ENCODE measurements at places on chromosomes 11 and 22.
A peak's percentile ranks its signal among the peaks of the same experiment; 100 is the strongest.

GRCh38 chr11:91730057-91730456, 494.6 kb upstream of the FAT3 start:
- peak; percentile 60 for DNase-seq

DNA sequence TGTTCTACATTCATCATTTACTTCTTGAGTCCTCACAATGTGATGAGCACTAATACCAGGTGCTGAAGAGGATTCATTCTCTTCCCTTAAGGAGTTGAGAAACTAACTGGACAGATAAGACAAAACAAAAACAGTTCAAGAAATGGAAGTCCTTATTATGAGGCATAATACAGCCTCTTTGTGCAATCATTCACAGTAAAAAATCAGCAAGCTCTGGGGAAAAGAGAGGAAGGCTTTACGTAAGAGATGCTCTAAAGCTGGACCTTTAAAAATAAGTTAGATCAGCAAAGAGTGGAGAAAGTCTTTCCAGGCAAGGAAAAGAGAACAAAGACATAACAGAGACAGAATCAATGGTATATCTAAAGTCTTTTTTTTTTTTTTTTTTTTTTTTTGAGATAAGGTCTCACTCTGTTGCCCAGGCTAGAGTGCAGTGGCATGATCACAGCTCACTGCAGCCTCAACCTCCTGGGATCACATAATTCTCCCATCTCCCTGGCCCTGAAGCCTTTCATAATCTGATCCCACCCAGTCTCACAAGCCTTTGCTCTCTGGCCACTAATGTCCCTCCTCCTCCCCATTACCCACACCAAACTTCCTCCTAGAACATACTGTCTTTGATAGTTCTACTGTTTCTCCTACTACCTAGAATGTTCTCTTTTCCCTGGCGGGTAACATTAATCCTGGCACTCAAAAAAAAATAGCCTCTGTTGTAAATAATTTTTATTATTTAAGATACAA, 40.9 kb downstream of the MRTFA start:
- DNase-seq: no peak

GRCh38 chr11:111601636-111601978, 642 bp upstream of the SIK2 start:
- DNase-seq: no peak

DNA sequence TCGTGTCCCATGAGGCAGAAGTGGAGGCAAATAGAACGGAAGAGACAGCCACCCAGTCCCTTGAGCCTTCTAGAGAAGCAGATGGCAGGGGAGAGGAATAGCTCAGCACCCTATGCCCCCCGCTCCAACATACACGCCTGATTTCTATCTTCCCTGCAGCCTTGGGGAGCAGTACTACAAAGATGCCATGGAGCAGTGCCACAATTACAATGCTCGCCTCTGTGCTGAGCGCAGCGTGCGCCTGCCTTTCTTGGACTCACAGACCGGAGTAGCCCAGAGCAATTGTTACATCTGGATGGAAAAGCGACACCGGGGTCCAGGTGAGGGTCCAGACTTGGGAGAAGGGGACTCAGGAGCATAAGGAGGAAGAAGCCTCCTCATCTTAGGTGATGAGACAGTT, 6.6 kb downstream of the DPF2 start:
- DNase-seq: no peak

DNA sequence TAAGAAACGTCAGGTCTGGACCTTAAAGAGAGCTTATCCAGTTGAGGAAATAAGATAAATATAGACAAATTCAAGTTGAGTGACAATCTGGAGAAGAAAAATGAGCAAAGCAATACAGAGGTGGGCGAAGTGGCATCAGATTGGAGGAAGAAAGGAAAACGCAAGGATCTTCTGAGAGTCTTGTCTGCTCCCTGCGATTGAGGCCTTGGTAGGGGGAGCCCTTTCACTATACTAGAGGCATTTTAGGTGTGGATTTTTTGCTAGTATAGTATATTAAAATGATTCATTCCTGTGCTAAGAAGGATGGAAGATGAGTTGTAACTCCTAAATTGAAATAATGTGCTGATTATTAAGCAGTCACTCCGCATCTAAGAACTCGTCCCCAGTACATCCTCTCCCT, 8.1 kb downstream of the NUP50 start:
- DNase-seq: no peak

DNA sequence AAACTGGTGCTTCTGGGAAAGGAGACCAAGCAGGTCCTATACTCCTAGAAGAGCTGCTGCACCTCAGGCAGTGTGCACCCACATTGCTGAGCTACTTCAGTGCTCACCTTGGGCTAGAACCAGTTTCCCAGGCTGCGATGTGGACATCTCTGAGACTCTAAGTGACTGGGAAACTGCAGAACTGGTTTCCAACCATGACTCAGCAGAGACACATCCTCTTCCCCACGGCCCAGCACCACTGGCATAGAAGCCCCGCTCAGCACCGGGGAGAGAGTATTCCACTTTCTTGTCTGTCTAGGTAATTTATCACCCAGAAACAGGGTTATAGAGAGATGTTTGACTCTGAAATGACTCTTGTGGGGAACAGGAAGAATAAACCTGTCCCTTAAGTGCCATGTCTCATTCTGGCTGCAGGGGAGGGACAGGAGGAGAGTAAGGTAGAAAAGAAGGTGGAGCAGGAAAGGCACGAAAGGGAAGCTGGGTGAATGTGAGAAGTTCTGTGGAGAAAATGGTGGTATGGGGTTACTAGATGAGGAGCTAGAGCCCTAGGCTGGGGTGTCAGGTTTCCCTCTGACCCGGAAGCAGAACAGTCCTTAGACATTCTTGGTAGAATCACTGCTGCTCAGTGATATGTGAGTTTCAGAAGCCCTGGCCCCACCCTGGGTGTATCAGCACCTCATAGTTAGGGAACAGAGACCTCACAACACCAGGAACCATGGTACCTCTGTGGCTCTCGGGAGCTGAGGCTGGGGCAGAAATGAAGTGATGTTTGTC, 340.4 kb upstream of the NCAM1 start:
- DNase-seq: no peak

DNA sequence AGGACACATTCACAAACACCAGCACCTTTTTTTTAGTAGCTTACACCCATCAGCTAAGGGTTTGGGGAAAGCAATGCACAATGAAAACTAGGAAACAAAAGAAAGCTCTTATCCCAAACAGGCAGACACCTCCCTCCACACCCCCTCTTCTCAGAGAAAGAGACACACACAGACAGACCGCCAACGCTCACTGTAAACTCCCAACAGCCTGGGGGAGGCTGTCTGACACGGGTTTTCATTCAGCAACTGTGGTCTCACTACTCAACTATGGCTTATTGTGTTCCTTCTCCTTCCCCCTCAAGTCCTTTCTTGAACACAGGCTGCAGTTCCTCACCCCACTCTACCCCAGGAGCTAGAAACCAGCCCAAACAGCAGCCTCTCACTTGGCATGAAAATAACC, 123.4 kb downstream of the C11orf58 start:
- DNase-seq: no peak

DNA sequence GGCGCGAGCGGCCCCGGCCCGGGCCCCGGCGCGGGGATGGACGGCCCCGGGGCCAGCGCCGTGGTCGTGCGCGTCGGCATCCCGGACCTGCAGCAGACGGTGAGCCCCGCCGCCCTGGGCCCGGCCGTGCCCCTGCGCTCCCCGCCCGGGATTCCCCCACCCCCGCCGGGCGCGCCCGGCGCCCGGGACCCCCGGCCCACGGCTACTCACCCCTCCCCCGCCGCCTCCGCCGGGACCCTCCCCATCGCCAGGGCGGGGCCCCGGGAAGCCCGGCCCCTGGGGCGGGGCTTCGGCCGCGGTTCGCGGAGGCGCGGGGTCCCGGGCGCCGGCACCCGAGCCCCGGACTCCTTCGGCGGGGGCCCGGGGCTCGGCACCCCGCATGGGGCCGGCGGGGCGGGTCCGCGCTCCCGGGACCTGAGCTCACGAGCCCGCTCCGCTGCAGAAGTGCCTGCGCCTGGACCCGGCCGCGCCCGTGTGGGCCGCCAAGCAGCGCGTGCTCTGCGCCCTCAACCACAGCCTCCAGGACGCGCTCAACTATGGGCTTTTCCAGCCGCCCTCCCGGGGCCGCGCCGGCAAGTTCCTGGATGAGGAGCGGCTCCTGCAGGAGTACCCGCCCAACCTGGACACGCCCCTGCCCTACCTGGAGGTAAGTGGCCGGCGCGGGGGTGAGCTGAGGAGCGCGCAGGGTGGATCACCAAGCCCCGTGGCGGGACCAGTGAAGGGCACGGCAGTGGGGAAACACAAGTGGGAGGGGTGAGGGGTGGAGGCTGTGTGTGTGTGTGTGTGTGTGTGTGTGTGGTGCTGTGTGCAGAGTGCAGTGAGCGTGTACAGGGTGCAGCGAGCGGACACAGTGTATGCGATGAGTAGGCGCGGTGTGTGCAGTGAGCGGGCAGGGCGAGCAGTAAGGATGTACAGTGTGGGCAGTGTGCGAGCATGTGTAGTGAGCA, 2.3 kb downstream of the SHANK3 start:
- DNase-seq: peak; percentile 81

GRCh38 chr11:12886508-12886907, 122.6 kb upstream of the RASSF10 start:
- DNase-seq: no peak

DNA sequence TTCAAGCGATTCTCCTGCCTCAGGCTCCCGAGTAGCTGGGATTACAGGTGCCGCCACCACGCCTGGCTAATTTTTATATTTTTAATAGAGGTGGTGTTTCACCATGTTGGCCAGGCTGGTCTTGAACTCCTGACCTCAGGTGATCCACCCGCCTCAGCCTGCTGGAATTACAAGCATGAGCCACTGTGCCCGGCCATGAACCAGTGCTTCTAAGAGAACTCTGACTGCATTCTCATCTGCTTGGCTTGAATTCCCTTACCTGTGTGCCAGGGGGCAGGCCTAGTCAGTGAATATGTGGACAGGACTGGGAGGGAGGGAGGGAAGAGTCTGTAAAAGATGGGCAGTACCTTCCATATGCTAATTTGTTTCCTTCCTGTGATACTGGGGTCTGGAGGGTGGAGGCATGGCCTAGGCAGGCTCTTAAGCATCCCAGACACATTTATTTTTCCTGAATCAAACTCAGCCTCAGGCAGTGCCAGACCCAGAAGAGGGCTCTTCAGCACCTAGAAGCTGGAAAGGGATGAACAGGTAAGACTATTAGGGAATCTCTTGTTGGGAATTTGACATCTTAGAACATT, 6.6 kb downstream of the RPS25 start:
- DNase-seq: no peak

DNA sequence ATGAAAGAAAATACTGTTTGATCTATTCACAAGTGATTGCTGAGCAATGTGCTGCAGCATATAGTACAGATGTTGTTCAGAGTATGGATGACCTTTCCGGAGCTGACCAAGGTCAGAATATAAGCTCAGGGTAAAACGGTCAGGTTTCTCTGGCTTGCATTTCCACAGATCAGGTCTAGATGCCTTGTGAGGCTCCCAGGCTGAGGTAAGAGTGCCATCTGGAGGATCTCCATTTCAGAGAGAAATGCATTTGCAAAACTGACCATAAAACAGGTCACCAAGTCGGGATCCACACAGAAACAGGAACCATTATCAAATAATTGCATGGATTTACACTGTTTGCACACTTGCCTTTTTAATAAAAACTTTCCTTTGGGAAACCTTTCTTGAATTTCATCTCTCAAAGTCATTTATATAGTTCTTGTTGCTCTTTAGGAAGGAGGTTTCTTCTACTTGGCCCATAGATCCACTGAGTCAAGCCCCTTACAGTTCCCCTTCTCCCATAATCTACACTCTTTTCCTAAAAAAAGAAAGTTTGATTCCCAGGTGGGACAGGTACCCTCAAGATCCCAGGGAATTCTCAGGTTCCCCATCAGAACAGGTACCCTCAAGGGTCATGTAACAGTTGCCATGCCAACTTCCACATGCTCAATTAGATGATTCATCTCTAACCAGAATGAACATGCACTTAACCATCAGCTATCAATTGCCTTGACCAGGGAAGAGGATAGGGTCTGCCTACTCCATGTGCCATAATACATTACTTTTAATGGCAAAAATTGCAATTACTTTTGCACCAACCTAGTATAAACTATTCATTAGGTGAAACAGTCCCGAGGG, 25.0 kb upstream of the TMPRSS5 start:
- peak; percentile 47 for DNase-seq

DNA sequence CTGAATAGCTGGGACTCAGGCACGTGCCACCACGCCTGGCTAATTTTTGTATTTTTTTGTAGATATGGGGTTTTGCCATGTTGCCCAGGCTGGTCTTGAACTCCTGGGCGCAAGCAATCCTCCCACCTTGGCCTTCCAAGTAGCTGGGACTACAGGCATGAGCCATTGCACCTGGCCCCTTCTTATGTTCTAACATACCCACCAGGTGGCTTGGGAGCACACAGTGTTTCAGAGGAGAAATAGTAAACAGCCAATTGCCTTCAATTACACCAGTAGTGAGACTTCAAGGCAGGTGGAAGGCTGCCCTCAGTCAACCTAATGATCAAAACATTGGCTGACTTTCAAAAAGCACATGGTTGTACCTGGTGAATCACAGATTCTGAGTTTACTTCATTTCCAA, 167.2 kb downstream of the SWAP70 start:
- DNase-seq: no peak

DNA sequence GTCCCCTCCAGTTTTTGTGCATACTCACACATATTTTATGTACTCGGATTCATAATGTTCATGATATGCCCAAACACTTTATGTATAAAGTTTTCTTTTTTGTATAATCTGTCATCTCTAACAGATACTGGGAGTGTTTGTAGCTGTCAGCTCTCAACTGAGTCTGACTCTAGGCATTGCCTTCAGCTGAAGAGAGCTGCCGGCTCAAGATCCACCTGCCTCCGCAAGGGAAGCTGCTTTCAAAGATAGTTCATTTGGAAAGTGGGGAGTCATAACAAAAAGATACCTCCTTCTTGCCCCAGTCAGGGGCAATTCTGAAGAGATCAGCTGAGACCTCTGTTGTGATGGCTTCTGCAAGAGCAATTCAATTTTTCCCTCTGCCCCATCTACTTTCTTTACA, 58.9 kb downstream of the GUCY1A2 start:
- no peak for DNase-seq

DNA sequence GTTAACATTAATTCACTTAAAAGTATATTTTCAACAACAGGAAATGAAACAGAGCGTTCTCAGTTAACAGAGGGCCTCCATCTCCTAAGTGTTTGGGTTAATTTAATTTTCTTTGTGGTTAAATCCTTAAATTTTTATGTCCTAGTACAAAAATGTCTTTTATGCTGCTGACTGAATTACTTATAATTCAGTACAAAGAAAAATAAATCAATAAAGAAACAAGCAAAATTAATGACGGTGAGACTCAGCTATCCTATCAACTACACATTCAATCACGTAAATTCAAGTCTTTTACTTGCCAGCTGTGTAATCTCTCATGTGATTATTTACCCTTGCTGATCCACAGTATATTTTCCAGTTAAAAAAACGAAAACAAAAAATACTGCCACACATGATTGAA, 81.4 kb downstream of the BBOX1 start:
- DNase-seq: no peak

GRCh38 chr11:120568572-120569307, 57.2 kb downstream of the GRIK4 start:
- DNase-seq: peak; percentile 28

DNA sequence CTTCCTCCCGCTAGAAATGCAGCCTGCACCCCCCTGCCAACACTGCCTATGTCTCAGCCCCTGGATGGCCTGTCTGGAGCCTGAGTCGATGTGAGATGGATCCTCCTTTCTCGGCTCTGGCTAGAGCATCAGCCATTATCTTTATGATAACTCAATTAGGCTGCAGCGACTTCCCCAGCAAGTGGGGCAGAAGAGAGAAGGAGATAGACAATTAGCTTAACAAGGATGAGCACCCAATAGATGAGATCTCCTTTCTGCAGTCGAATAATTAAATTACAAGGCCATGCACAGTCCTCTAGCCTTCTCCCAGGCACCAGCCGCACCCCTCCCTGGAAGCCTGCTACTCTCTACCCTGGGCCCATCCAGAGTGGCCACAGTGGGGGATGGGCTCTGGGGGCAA, 179.3 kb downstream of the CEP164 start:
- DNase-seq: no peak

Data from ecto neural progenitor cell (in vitro differentiated cells).